CD4-positive, alpha-beta T cell (primary cell): ENCODE measurements at places on chromosomes 5 and 9.

DNA sequence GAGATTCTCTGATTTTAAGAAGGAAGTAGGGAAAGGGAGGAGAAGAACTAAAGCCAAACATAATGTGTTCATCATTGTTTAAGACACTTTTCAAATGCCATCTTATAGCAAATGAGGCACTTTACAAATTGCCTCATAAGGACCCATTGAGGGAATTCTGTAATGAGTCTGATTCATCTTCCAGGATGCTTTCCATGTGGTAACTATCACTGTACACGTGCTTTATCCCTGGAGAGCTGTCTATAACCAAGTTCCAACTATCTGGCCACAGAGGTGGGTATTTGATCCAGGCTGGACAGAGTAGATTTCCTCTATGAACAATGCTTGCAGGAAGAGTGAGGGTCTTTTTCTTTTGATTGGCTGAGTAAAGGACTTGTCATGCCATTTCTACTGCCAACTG lies 183.5 kb upstream of the NFIB start:
- DNase-seq: no peak

GRCh38 chr5:14501353-14502293 lies 80.0 kb upstream of the OTULINL start:
- DNase-seq: no peak

DNA sequence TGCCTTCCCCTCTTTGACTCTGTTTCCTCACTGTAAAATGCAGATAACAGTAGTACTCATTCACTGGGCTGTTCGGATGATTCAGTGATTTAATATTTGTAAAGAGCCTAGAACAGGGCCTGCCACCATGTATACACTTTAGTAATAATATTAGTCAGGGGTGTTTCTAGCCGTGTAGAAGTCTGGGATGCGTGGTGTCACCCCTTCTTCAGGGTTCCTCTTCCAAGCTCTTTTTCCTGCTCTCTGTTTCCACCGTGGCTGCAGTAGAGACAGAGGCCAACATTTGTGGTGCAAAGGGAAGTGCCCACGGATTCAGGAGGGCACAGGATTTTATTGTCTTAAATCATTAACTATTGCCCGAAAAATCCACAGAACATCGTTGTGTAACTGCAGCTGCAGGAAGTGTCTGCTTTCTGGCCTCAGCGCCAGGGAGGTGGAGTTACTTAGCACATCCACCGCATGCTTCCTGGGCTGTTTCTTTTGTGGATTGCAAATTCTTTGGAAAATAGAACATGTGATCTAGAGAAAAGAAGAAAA lies 61.7 kb downstream of the TRIO start:
- DNase-seq: no peak

DNA sequence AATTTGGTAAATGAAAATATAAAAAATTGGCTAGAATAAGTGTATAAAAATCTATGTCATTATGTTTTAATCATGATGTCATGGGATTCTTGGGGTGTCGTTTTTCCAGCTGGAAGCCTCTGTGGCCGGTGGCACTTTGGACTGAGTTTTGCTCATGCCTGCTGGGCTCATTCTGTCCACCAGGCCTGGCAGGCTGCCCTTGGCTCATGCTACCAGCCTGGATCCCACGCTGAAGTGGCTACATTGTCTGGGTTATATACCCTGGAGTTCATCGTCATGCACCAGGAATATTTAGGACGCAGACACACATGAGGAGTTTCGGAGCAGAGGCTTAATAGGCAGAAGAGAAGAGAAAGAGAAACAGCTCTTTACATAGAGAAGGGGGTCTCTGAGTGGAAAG lies 1913.7 kb upstream of the WWC1 start:
- DNase-seq: no peak

DNA sequence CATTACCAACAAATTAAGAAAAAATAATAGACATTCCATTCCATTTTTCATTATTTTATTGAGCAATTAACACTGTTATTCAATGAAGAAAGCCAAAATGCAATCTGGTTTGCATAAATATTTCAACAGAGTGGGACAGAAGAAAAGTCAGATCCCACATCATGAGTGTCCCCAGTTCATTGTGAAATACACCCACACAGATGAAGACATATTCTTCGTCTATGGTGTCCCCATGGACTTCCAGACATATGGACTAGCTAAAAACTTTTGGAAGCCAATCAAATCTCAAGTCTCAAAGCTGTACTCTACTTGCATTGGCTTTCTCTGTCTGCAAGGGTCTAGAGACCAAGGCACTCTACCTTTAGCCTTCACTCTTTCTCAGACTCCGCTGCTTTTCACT lies 194.3 kb downstream of the SEMA5A start:
- DNase-seq: no peak

GRCh38 chr9:6049798-6050197 lies 34.4 kb upstream of the RANBP6 start:
- no peak for DNase-seq

- DNase-seq: no peak
These were observed 10.6 kb downstream of the NDFIP1 start for GRCh38 chr5:142119051-142119625.

GRCh38 chr5:138179277-138179857 lies 455 bp downstream of the KIF20A start:
- no peak for DNase-seq

GRCh38 chr5:68379275-68380036 lies 163.9 kb downstream of the PIK3R1 start:
- DNase-seq: no peak

DNA sequence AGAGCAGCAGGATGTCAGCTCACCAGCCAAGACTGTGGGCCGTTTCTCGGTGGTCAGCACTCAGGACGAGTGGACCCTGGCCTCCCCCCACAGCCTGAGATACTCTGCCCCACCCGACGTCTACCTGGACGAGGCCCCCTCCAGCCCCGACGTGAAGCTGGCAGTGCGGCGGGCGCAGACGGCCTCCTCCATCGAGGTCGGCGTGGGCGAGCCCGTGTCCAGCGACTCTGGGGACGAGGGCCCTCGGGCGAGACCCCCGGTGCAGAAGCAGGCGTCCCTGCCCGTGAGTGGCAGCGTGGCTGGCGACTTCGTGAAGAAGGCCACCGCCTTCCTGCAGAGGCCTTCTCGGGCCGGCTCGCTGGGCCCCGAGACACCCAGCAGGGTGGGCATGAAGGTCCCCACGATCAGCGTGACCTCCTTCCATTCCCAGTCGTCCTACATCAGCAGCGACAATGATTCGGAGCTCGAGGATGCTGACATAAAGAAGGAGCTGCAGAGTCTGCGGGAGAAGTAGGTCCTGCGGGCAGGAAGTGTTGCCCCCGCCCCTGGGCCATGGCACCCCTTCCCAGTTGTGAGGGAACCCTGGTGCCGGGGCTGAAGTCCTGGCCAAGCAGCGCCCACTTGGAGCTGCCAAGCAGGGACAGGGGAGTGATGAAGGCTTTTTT lies 108.9 kb downstream of the WNK2 start:
- no peak for DNase-seq

DNA sequence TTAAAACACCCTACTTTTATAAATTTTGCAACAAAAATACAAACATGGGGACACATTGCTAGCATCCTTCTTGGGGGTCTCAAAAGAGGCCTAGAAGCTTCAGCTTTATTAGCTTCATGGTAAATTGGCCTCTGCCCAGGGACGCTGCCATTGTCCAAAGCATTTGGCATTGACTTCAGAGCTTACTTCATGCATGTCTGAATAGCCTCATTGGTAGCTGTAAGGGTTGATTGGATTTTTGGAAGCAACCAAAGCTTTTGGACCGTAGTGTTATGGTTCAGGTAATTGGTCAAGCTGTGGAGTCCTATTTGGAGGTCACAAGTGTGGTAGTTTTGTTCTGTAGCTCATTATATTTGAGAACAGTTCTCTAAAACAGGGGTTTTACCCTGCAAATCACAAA lies 411.7 kb upstream of the SLC24A2 start:
- DNase-seq: no peak

GRCh38 chr5:137141779-137142178 lies 357.3 kb downstream of the SPOCK1 start:
- no peak for DNase-seq

DNA sequence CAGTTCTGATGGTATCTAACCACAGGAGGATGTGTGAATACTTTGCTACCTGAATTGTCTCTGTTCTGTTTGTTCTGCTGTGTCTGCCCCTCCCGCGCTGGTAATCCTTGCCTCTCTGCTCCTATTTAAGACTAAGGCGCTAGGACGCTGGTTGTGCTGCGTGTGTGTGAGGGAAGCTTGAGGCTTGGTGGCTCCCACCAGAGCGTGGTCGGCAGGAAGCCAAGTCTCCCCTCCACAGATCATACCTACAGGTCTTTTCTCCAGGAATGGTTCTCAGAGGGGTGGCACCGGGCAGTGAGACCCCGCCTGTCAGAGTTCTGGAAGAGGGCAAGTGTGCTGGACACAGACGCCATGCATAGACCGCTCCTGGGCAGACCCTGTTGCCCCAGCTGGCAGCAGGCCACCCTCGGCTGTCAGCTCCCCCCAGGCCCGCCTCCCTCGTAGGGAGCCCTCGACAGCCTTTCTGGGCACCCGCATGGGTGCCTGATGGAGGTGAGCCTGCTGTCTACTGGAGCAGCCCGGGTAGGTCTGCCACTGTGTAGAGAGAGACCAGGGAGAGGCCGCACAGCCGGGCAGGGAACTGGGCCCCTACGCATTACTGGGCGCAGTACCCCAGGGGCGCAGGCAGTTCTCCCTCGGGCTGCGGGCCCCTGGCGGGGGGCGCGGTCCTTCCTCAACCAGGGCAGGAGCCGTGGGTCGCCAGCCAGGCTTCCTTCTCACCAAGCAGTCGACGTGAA lies 53.4 kb upstream of the ROR2 start:
- DNase-seq: no peak

DNA sequence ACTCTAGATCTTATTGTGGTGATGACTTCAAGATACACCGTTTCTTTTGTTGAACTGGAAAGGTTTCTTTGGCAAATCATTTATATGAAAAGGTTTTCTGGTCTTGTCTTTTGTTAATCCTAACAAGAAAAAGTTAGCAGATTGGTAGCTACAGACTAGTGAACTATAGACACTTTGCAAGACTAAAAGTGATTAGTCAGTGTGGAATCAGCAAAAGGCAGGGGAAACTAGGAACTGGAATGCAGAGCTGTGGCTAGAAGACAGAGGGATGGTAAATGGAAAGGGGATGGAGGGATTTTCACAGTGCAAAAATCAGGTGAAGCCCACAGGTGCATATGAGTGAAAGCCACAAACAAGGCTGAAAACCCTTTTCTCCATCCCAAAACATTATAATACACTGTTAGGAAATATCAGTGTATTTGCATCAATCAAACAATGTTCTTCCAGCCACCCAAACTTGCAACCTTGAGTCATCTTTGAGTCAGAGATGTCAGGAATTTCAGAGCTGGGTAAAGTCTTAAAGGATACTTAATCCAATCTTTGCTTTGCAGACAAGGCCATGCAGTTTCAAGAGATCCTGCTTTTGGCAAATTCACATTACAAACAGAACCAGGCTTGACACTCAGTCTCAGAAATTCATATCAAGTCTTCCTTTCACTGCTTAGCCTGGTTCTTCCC lies 52.7 kb downstream of the PLK2 start:
- DNase-seq: no peak

DNA sequence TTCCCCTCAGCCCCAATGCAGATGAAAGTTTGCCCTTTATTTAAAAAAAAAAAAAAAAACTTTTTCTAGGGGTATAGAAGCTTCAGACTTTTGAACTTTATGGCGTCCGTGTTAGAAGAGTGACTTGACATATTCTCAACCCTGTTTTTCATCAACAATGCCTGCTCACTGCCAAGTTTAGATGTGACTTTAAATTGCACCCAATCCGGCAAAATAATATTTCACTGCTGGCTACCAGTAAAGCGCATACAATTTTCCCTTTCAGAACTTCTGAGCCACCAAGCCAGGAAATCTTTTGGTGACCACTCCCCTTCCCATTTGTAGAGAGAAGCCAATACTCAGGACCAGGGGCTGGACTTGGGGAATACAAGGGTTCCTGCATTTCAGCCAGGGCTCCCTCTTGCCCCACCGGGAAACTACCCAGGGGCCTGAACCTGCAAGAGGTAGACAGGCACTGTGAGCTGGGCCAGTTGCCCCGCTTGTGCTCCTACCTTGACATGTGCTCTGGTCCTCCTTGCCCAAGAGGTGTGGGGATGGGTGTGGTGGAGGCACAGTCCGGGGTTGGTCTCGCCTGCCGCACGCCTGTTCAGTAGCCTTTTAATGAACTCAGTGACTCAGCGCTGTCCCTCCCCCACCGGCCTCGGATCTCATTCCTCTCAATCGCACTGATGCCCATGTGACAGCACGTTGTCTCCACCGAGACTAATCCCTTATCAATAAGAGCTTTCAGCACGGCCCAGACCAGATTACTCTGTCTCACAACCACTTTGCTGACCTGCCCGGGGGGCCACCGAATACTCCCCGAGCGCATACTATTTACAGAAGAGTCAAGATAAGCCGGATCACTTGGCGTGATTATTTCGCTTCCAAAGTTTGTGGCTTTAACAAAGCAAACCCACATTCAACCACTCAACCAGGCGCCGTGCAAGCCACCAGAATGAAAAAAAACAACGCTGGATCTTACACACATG lies 226.4 kb downstream of the DCP2 start:
- DNase-seq: no peak

DNA sequence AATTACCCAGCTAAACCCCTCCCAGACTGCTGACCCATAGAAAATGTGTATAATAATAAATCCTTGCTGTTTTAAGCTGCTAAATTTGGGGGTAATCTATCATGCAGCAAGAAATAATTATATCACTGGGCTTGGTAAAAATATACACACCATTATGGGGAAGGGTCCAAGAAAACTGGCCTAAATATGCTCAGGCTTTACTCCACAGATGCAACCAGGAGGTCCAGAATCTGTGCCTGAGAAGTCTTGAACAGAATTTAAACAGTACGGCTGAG lies 102.5 kb upstream of the SLC44A1 start:
- DNase-seq: no peak

- DNase-seq: no peak
These were observed 283.4 kb downstream of the NFIB start for GRCh38 chr9:14030375-14031059.

DNA sequence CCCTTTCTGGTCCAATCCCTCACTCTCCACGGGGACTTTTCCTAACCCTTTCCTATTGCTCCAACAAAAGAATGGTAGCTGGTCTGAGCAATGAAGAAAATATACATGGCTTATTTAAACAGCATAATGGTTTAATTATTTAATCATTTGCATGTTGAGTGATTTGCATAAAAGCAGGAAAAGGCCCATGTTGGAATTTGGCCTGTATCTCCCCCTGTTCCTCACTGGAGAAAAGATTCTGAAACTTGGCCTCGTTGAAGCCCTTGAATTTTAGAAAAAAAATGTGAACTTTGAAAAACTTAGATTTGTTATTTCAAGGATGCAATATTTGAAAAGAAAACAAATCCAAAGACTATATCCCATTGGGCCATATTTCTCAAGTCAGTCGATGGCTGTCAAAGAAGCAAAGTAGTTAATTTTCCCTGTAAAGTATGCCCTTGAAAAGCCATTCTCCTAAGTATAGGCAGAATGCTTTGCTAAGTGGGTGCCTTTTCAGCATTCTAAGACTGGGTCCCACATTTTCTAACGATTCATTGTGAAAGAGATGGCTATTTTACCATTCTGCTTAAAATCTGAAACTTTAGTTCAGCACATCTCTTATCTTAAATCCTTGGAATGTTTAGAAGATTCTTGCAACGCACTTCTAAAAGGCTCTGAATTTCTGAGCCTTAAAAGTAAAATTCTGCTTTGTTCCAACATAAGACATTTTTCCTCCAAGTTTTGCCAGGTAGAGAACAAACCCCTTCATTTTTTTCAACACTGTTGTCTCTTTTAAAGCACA lies 428.8 kb downstream of the ARHGEF28 start:
- no peak for DNase-seq
